ENCODE measurements at places on chromosomes 1 and 21.

DNA sequence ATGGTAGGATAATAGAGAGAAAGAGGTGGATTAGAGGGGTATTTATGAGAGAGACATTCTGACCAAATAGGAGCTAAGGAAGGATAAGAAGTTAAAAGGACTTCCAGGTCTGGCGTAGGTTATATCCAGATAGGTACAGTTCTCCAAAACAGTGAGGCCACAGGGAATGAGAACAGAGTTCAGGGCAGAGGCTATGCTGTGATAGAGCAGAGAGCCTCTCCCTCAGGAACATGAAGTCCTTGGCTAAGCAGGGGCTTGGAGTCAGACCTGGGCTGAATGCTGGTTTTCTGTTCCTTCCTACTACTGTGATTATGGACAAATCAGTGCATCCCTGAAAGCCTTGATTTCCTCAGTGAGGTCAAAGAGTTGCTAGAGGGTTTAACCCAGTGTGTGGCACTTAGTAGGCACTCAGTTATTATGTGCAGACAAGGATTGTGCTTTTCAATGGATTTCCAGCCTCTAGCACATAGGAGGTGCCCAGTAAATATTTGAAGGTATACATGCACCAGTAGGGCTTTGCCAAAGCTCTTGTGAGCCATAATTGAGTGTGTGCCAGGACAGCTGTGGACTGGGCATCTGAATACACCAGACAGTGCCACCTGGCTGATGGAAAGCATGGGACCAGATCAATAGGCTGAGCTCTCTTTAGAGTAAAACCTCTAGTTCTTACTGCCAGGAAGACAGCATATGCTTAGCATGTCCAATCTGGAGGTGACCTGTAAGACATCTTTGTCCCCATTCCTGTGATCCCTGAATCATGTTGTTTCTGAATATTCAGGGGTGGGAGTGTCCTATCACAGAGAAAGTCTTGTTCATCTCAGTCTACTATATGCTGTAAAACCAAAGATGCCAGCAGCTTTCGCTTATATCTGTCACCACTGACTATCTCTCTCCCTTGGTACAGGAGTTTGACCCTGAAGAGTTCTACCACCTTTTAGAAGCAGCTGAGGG is 111.1 kb downstream of the PIK3R3 start:
- DNase-seq: no peak

DNA sequence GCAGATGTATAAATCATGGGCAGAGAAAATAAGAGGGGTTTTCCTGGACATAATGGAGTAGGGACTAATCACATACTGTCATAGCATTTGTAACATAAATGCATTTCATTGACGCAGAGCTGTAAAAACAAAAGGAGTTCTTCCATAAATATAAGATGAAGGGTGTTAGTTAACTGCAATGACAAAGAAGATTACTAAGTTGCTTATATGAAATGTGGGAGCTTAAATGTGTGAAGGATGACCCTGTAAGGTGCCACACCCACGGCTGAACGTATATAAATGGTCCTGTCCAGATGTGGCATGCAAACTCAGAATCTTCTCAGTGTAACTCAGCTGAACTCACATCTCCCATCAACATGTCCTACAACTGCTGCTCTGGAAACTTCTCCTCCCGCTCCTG is at the start of gene KRTAP13-1:
KRTAP13-1 (plus strand) TSS at position 301 of the 400 bp plus-strand sequence; CDS start at position 357, 56 bp downstream.
- DNase-seq: no peak

DNA sequence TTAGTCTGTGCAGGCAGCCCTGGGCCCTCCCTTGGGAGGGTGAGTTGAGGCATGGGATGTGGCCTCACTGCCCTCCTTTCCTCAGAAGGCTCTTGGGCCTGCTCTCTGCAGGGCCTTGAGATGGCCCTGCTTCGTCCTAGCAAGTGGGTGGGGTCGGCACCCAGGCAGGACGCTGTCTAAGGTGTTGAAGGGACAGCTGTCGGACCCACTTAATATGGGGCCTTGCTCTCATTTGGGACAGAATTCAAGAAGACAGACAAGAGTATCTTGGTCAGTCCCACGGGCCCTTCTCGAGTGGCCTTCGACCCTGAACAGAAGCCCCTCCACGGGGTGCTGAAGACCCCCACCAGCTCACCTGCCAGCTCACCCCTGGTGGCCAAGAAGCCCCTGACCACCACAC is 26.0 kb upstream of the PDXK start:
- DNase-seq: peak; percentile 13

DNA sequence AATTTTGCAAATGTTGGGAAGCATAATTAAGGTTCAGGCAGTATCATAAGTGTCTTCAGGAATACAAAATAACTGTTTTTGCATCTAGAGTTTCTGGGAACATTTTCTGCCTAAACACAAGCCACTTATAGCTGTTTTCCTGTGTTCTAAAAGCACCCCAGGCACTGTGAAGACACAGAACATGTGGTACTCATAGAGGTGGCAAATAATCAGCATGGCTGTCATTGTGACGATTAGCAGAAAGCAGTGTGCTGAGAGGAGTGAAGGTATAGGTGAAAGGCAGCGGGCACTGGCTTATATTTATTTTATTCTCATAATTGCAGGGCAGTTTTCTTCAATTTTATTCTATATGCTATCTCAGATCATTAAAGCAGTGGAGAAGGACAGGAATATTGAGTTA is 119.6 kb downstream of the LRRC53 start:
- DNase-seq: no peak

- no peak for DNase-seq
Measured at GRCh38 chr1:30697571-30698376, 25.6 kb downstream of the MATN1 start.

GRCh38 chr1:17865912-17866739 is 111.0 kb downstream of the ACTL8 start:
- no peak for DNase-seq

GRCh38 chr1:37051346-37051745 is 17.0 kb upstream of the GRIK3 start:
- DNase-seq: no peak

DNA sequence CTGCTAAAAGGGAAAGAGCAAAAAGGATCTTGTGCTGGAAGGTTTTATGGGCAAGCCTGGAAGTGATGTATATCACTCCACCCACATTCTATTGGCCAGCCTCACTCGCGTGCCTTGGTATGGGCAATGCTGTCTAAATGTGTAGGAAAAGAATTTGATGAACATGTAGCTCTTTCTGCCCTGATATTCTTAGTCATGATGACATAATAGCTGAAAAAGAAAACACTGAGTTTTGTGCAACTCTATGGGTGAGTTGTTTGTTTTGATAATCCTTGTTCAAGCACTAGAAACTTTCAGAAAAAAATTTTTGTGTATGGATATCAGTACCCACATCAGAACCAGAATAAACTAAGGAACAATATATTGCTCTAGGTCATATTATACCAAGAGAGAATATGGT is 231.5 kb upstream of the ST6GALNAC5 start:
- no peak for DNase-seq

DNA sequence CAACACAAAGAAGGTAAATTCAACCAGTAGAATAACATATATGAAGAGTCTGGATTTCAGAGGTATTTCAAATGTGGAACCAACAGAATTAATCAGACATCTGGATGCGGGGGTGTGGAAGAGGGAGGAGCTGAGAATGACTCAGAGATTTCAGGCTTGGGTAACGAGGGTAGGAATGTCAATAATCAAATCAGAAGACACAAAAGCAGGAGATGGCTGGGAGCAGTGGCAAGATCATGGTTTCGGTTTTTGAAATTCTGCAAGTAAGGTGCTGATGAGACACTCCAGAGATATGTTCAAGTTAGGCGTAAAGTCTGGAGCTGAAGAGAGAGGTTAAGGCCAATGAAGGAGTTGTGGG is 64.0 kb downstream of the PLPPR5 start:
- no peak for DNase-seq

All from D341Med (cell line).